ENCODE measurements at places on chromosomes 7 and 10.

DNA sequence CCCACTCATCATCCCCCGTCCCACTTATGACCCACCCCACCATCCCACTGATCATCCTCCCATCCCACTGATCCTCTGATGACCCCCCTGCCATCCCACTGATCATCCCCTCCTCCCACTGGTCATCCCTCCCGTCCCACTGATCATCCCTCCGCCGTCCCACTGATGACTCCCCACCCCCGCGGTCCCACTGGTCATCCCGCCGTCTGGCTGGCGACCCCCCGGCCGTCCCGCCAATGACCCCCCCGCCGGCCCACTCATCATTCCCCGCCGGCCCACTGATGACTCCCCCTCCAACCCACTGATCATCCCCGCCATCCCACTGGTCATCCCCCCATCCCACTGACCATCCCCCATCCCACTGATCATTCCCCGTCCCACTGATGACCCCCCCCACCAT, 161.1 kb downstream of the GRM8 start:
- DNase-seq: no peak

DNA sequence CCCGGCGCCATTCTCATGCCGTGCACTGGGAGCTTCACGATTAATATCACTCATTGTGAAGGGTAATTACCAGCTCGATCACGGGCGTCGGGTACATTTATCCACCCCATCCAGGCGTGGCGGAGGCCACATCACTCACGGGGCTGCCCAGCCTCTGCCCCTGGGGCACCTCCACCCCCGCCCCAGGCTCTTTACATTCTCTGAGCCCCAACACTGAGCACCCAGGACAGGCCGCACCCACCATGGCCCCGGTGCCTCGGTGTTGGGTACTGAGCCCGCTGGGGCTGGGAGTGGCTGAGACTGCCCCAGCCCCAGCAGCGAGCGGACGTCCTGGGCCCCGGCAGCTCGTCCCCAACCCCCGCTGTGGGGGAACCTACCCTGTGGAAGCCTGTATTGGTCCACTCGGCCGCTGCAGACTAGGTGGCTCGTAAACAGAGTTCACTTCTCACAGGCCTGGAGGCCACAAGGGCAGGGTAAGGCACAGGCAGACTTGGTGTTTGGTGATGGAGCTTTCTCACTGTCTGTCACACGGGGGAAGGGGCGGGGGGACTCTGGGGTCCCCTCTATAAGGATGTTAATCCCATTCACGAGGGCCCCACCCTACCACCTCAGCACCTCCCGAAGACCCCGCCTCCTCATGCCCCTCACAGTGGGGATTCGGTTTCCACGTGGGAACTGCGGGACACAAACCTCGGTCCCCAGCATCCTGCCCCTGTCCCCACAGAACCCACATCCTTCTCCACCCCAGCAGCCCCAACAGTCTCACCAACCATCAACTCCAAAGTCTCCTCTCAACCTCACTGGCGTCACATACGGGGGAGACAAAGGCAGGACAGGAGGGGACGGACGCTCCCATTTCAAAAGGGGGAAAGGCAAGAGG, 184.1 kb downstream of the ELFN1 start:
- no peak for DNase-seq

DNA sequence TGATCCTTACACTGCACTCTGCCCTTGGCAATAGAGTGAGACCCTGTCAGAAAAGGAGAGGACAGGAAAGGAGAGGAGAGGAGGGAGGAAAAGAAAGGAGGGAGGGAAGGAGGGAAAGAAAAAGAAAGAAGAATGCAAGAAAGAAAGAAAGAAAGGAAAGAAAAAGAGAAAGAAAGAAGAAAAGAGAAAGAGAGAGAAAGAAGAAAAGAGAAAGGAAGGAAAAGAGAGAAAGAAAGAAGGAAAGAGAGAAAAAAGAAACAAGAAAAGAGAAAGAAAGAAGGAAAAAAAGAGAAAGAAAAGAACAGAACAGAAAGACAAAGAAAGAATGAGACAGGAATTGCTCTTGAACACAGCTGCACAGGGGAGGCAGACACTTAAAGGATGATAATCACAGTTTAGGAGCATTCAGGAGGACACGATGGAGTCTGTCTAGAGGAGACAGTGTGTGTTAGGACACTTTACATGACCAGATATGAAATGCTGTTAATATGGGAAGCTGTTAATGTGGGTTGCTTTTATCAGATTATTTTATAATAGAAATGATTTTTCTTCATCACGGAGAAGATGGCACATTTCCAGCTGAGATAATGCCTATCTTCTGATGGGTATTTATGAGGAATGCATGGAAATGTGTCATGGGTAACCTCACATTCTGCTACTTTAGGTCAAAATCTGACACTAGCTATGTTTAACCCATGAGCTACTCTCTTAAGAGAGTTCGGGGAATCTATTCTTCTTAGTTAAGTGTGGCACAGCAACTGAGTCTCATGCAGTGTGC, 160.5 kb downstream of the BAMBI start:
- DNase-seq: no peak

- DNase-seq: no peak
These were observed 74.7 kb downstream of the VSTM4 start for GRCh38 chr10:49040601-49041000.

DNA sequence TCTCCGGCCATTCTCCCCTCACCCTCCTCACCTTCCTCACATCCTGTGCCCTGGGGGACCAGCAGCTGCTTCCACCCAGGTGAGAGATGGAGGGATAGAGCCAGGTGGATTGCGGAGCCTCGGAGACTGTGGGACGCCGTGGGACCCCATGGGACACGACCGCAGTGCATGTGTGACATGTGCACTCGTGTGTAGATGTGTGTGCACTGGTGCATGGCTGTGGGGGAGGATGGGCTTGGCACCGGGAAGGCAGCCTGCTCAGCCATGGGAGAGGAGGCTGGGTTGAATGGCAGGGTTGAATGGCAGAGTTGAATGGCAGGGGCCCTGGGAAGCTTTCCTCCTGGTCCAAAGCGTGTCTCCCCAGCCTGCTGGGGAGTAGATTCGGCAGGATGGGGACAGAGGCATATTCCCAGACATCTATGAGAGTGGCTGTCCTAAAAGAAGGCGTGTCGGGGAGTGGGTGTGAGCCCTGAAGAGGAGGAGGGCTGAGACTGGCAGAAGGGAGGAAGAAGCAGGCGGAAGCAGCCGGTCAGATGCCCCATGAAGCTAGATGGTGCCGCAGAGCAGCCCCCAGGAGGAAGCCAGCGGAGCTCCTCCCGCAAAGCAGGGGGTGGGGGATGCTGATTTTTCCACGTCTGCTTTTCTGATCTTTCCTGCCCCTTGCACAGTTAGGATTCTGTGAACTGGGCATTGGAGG, 815 bp downstream of the GIMAP8 start:
- no peak for DNase-seq

DNA sequence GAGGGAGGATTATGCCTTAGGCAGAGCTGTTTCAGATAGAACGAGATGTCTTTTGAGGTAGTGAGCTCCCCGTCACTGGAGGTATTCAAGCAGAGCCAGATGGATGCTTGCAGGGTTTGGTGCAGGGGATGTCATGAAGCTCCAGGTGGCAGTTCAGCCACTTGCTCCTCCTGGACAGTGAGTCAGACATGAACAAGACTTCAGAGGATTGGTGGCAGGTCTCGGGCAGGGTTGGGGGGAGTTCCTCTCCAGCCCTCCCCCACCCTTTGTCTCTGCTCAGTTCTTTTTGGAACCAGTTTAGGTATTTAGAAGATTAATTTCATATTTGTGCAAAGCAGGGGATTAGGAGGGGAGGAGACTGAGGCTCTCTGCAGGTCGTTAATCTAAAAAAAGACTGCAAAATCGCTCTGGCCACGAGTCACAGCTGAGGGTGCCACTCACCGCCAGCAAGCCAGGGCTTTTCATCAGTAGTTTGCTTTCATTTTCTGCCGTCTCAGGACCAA, 21.5 kb upstream of the MYL10 start:
- DNase-seq: no peak
